Lower leg skin (tissue), 4 donors: ENCODE measurements at places on chromosomes 16 and 17.

DNA sequence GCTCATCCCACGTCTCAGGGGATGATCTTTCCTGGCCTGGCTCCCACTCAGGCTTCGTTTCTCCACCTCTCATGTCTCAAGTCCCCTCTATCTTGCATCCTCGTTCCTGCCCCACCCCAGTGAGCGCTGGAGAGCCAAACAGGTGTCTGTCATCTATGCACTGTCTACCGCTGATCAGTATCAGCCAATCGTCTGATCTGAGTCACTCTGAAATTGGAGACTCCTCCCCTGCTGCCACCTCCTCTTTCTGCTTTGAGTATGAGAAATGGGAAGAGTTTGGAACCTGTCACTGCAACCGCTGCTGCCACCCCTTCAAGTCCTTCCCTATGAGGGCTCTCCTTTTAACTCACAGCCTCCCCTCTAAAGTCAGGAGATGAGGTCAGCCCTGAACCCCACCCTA lies 28.0 kb downstream of the FZD2 start:
- DNase-seq = no peak

DNA sequence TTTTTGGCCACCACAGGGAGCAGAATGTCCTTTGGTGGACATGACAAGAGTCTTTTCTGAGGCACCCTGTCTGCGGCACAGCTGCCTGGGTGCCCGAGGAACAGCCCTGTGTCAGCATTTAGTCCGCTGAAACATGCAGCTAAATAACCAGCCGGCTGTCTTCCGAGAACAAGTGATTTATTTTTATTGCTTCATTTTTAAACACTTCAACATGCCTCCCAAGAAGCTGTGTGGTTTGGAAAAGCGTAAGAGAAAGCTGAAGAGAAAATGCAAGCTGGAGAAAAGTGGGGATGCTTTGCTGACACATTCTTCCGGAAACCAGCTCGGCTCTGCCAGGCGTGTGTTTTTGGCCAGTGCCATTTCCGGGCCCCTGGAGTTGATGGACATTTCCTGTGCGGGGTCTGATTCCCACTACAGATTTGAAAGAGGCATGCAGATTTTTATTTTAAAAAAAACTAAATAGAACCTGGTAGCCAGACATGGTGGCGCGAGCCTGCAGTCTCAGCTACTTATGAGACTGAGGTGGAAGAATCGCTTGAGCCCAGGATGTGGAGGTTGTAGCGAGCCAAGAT lies 94.7 kb downstream of the SEC14L1 start:
- DNase-seq = peak; percentile 91

- DNase-seq = peak; percentile 93
Measured at GRCh38 chr16:67936124-67936879, at the start of gene PSMB10. Gene PSMB10 (minus strand): TSS chr16:67936850. CDS start chr16:67936749, 101 bp downstream.

GRCh38 chr17:34782271-34782670 lies 179.0 kb downstream of the CCT6B start:
- DNase-seq = no peak

- DNase-seq = no peak
Measured at GRCh38 chr17:32786169-32786568, 90.8 kb downstream of the MYO1D start.

DNA sequence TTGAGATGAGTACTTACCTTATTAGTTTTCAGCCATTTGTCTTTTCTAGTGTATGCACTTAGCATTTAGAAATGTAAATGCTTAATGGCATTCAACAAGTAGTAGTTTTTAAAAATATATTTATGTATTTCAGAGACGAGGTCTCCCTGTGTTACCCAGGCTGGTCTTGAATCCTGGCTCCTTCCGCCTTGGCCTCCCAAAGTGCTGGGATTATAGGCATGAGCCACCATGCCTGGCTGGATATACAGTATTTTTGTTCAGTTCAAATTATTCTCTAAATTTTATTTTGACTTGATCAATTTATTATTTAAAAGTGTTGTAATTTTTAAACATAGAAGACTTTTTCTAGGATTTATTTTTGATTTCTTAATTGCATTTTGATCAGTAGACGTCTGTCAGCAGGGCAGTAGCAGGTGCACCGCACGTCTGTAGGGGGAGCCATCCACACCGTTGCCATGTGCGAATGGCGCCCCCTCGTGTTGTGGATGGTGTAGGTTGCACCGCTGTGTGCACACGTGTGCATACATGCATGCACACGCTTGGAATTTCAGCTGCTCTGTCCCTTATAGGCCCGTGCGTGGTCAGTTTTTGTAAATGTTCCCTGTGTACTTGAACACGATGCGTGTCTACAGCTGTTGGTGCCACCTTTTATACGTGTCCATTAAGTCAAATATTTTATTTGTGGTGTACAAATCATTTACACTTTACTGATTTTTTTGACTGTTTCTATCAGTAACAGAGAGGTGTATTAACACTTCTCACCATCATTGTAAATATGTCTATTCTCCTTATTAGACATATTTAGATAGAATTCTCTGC lies 30.6 kb downstream of the RPTOR start:
- peak; percentile 61 for DNase-seq

DNA sequence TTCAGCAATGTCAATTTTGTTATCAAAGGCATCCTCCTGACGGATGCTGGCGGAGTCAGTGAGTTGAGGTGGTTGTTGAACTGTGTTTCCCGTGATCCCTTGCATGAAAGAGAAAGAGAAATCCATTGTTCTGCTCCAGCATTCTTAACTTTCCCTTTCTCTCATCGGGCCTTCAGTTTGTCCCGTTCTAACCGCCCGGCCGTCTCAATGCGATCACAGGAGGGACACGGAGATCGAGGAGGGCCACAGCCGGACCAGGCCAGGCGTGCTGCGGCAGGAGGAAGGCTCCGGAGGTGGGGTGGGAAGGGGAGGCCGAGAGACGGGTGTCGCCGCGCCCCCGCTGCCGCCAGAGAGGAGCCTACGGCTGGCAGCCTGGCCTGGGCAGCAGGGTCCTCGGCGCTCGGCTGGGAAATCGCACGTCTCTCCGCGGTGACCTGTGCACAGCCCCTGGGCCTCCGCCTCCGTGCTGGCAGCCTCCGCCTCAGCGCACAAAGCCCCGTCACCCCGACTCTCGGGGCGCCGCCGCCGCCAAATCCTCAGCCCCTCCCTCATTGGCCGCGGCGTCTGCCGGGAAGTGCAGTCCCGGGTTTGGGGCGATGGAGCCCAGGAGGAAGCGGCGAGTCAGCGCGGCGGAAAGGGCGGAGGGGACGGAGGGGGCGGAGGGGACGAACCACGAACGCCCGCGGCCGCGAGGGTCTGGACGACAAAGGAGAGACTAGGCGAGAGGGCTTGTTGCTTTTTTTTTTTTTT lies 38.1 kb downstream of the SOST start:
- DNase-seq = peak; percentile 58

DNA sequence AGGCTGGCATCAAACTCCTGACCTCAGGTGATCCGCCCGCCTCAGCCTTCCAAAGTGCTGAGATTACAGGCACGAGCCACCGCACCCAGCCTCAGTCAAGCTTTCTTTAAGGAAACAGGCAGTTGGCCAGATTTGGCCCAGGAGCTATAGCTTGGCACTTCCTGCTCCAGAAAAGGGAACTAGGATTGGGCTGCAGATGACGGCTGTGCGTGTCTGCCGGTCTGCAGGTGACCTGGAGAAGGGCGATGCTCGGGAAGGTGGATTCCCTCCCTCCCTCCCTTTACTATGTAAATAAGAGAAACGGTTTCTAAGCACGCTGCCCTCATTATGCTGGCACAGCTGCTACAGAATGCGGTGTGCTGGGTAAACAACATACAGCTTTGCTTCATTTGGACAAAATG lies 215.9 kb downstream of the RPTOR start:
- DNase-seq = no peak

DNA sequence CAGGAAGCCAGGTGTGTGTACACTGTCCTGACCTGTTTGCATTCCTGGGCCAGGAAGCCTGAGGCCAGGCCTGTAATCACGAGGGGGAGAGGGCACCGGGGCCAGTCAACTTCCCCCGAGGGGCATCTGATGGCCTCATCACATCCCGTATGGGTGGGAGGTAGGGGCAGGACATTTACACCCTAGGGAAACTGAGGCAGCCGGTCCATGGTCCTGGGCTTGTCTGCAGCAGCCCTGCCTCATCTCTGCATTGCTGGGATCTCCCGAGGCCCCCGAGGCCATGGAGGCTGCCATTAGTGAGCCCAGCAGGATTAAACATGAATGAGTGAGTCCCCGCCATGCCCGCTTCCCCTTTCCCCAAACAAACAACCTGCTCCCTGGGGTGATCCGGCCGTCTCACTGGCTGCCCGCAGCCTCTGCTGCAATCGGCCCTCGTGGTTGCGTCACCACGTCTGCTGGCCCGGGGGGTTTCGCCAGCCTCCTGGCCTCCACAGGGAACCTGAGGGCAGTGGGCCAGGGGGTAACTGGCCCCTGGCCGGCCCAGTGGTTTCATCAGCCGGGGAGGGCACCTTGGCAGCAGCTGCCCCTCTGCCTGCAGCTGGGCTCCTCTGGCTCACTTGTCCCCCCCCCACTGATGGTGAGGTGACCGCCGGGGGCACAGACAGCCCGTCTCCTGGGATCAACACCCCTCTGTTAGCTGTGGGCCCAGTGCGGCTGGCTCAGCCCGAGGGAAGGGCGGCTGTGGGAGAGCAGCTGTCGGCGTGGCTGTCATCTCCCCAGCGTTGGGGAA lies 88.3 kb upstream of the GSE1 start:
- DNase-seq = no peak
